ENCODE measurements at places on chromosomes 2 and 18.

GRCh38 chr2:185567940-185568339, 170.7 kb upstream of the FSIP2 start:
- no peak for DNase-seq

GRCh38 chr2:1541819-1542475, 128.7 kb downstream of the TPO start:
- no peak for DNase-seq

DNA sequence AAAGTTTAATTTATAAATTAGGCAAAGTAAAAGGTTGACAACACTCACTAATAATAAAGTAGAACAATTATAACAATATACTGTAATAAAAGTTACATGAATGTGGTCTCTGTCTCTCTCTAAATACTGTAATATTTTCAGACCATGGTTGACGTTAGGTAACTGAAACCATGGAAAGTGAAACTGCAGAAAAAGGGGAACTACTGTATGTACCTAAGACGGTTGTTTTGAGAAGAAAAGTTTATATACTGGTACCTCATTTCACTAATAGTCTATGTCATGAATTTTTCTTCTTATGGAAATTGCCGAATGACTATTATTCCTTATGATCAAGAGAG, 166.7 kb upstream of the ZNF521 start:
- no peak for DNase-seq

DNA sequence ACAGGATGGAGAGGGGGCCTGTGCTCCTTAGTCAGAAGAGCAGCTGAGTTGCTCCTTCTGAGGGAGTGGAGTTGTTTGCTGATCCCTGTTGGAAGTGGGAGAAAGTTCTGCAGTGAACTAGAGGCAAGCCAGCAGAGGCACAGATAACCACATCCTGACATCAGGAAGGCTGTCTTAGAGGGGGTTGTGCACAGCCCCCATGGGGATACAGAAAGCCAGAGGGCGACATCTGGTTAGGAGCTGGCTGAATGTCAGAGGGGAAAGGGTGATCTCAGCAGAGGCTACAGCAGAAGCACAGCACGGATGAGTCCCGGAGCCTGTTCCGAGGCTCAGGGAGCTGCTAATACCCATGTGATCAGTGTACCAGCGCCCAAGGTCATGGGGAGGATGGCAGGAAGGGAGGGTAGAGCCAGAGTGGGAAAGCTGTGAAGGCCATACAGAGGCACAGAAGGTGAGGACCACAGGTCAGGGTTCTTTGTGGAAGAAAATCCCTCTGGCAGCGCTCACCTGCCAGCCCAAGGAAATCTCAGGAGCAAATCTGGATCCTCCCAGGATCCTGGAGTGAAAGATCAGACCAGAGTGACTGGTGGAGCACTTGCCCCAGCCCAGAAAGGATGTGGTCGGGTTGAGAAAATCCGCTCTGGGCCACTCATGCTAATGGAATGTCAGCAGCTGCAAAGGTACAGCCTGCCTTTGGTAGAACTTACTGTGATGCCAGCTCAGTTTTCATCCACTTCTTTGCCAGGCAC, 111.8 kb downstream of the STPG4 start:
- no peak for DNase-seq

DNA sequence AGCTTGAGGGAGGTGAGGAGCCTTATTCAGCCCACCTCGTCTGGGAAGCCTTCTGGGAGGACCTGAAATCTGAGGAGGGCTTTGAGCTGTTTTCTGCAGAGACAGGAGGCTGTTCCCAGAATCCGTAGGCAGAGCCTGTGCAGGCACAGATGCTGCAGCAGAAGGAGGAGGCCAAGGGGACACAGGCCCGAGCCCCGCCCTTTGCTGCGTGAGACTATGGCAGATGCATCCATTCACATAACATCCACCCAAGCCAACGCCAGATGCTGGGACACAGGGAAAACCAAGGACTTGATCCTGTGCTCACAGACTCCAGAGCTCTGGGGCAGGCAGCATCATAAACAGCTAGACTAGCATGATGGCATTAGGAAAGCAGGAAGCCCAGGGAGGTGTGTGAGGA, 98.2 kb downstream of the KCNF1 start:
- DNase-seq = no peak

GRCh38 chr2:108228006-108228405, 11.8 kb upstream of the SULT1C3 start:
- no peak for DNase-seq

GRCh38 chr18:56576826-56577573, 61.4 kb downstream of the TXNL1 start:
- DNase-seq = no peak

- DNase-seq = no peak
These were observed 360.8 kb downstream of the DCC start for GRCh38 chr18:52700816-52701215.

GRCh38 chr2:232139786-232140562, 178.5 kb downstream of the DIS3L2 start:
- no peak for DNase-seq

- DNase-seq = no peak
These were observed 305.2 kb downstream of the ETAA1 start for GRCh38 chr2:67702284-67702683.

GRCh38 chr18:433960-434359, 66.5 kb downstream of the COLEC12 start:
- no peak for DNase-seq

DNA sequence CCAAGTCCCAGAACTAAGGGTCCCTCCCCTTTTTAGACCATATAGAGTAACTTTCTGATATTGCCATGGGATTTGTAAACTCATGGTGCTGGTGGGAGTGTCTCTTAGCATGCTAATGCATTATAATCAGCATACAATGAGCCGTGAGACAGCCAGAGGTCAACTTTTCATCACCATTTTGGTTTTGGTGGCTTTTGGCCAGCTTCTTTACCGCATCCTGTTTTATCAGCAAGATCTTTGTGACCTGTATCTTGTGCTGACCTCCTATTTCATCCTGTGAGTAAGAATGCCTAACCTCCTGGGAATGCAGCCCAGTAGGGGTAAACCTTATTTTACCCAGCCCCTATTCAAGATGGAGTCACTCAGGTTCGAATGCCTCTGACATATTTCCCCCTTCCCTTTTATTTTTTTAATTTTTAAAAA, 148.2 kb downstream of the PHLPP1 start:
- no peak for DNase-seq

- DNase-seq = no peak
These were observed 11.3 kb downstream of the IL1RN start for GRCh38 chr2:113138428-113139322.

- DNase-seq = peak; percentile 72
These were observed 17.0 kb upstream of the NFATC1 start for GRCh38 chr18:79378536-79379250.

GRCh38 chr2:25197336-25198208, 29.2 kb upstream of the POMC start:
- no peak for DNase-seq

- no peak for DNase-seq
These were observed 127.3 kb downstream of the HDAC4 start for GRCh38 chr2:239273280-239274234.

GRCh38 chr2:118019821-118020220, 6.0 kb upstream of the CCDC93 start:
- no peak for DNase-seq

GRCh38 chr2:240629619-240629967, 4.3 kb downstream of the GPR35 start:
- no peak for DNase-seq

- DNase-seq = no peak
These were observed 59.2 kb downstream of the ADI1 start for GRCh38 chr2:3460156-3460555.

- no peak for DNase-seq
These were observed 35.8 kb upstream of the GLS start for GRCh38 chr2:190844700-190845401.

- no peak for DNase-seq
These were observed 16.6 kb upstream of the CCNYL1 start for GRCh38 chr2:207694811-207695281.

DNA sequence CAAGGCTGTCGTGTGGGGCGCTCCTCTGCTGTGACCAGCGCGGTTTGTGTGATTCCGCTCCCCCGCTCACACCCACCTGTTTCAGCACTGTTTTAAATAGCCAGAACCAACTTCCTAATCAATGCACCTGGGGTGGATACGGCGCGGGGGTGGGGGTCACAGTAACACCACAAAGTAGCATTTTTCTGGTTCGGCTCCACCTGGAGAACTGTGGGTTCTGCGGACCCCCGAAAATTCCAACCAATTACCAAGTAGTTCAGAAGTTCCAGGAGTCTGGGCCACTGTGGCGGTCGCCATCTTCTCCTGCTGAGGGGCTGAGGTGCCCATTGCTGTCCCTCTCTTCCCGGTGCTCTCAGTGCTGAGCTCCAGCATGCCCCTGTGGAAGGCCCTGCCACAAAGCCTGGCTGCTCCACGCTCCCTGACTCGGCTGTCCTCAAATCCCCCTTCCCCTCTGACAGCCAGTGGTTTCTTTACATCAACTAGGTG, 79.4 kb downstream of the GFPT1 start:
- no peak for DNase-seq

- no peak for DNase-seq
These were observed 251.4 kb downstream of the ANKRD30B start for GRCh38 chr18:14999085-14999975.

GRCh38 chr2:58098254-58099095, 51.9 kb downstream of the VRK2 start:
- no peak for DNase-seq

DNA sequence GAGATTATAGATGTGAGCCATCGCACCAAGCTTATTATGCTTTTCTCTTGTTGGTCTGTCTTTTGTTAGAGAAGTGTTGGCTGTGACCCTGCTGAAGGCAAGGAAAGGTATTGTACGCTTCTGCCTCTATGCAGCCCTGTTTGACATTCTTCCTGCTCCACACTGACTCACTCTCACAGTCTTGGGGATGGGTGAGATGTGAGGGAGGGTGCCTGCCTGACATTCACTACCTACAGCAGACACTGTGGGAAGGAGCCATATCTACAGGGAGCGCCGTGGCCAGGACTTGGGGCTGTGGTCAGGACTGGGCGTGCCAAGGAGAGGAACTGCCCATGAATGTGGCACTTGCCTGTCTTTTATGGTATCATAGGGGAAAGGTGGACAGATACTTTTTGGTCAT, 43.9 kb upstream of the FHL2 start:
- DNase-seq = no peak

DNA sequence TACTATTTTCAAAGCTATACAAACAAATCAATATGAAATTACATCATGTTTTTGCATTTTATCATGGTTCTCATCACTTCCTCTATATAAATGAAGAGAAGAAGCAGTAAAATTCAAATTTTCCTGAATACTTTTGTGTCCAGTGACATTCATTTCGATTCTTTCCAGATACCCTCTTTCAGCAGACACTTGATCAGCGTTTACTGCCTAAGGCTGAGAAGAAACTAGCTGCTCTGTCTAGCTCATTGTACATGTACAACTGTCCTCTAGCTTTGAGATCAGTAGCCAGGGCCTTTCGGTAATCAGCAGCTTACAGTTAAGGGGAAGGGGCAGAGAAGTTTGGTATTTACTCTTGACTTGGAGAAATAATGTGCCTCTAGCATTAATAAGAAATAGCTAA, 4.8 kb downstream of the VRK2 start:
- no peak for DNase-seq

- DNase-seq = no peak
These were observed 115.9 kb upstream of the FOSL2 start for GRCh38 chr2:28276807-28277206.

DNA sequence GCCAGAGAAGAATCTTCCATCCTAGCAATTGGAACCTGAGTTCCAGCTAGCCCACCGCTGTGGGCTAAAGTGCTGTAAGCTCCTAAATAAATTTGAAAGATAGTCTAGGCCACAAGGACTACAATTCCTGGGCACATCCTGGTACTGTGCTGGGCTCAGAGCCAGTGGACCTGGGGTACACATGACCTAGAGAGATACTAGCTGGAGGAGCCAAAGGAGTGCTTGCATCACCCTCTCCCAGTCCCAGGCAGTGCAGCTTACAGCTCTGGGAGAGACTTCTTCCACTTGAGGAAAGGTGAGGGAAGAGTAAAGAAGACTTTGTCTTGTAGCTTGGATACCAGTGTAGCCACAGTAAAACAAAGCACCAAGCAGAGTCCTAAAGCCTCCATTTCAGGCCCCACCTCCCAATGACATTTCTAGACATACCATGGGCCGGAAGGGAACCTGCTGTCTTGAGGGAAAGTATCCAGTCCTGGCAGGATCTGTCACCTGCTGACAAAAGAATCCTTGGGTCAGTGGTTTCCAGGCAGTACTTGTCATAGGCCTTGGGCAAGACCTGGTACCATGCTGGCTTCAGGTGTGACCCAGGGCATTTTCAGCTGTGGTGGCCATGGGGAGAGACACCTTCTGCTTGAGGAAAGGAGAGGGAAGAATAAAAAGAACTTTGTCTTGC, 89.5 kb downstream of the TMEM185B start:
- DNase-seq = no peak

DNA sequence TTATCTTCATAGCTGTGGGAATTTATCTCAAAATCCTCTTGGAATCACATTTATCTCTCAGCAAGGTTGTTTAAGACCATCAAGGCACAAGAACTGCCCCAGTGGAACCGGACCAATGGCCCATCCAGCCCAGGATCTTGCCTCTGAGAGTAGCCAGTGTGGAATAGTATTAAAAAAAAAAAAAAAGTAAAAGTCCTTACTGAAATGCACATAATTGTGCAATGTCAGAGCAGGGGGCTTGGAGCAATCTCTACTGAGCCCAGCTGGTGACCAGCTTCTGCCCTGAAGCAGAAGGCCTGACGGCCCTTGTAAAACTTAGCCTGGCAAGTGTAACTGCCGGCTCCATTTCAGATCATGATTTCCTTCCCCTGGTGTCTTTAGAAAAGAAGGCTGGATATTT, 355.6 kb upstream of the PIK3C3 start:
- no peak for DNase-seq

- no peak for DNase-seq
These were observed 44.2 kb upstream of the CTDP1 start for GRCh38 chr18:79635427-79635726.

- peak; percentile 99 for DNase-seq
These were observed at the start of gene DSEL for GRCh38 chr18:67516539-67517443. Gene DSEL, minus strand, starts transcription at chr18:67516720. Its CDS starts 2,112 bp downstream, at chr18:67514608.

- DNase-seq = no peak
These were observed 635.3 kb upstream of the ZEB2 start for GRCh38 chr2:145155196-145155595.

DNA sequence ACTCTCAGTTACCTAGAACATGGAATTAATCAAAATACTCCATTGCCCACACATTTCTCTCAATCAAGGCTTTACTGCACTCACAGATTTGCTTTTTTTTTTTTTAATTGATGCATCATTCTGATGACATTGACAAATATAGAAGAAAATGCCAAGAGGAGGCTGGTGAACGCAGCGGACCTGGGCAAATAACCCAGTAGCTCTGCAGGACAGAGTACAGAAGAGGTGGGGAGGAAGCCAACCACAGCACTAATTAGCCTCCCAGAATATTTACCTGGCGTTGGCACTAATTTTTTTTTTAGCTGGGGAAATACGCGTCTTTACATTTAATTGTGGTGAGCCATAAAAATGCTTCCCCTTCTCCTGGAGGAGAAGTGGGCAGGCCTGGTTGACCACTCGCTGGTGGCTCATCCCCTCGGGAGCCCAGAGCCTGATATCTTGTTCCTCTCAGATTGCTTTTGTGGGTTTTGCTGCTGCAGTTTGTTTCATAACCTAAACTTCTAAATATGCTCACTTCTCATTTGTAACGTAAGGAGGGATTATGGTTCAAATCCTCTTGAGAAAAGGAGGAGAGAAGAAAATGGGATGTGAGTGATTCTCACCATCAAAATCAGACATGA, 165.8 kb upstream of the EPB41L3 start:
- DNase-seq = no peak

GRCh38 chr18:52007105-52007504, 332.9 kb upstream of the DCC start:
- DNase-seq = no peak

GRCh38 chr2:28602751-28603639, 107.1 kb downstream of the PLB1 start:
- DNase-seq = no peak
